Colonic mucosa (tissue), 4 donors: ENCODE measurements at places on chromosomes 13 and 19. TPM values are rescaled to one million over a fixed set of nuclear protein-coding genes. Genes with fewer than 3 reads are reported as not detected.

DNA sequence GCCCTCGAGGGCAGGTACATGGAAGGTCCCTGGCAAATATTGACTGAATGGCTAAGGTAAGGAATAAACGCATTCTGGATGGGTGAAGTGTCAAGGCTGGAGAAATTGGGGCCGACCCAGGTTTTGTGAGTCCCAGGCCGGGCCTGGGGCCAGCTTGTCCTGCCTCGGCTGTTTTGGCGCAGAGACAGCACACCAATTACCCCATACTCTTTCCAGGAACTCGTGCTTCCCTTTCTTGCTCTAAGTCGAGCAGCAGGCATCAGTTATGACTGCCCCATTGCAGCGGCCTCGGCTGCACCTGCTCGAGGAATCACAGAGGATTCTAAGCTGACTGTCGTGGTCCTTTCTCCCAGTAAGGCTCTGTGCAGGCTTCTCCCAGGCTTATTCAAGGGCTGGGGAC is 67.1 kb downstream of the ZNF536 start:
- DNase-seq, result no peak

GRCh38 chr13:111789011-111789410 is 277.9 kb upstream of the SOX1 start:
- DNase-seq, result no peak

- no peak for DNase-seq
Observed at GRCh38 chr13:85013006-85013405, 786.2 kb downstream of the SLITRK6 start.

DNA sequence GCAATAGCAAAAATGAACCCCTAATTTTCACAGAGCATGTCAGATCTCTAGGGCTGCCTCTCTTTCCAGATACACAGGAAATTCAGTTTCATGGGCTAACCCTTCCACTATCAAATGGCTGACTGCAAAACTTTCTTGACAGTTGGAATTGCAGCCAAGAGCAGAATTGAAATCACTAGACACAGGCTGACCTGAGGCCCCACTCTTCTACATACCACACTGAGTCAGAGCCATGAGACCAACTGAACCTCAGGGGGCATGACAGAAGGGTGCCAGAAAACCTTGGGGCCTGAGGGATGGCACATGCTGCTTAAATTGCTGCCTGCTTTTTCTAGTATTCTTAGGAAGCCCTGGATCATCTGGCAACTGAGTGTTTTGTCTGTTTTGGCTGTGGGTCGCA is 1.7 kb upstream of the DLEU7 start:
- no peak for DNase-seq

DNA sequence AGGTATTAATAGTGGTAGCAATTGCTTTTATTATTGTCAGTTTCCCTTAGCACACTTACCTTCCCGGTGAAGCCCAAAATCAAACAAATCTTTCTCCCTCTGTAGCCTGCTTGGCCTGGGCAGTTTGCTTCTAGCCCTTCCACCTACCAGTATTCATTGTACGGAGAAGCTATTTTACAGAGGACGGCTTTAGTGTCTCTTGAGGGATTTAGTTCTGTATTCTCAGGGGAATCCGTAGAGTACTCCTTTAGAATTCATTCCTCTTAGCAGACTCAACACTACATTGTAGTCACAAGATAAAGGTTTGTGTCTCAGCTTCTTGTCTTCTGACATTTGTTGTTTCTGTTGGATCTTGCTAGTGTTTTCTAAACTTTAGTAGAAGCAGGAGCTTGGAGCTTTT is 24.1 kb upstream of the WTIP start:
- no peak for DNase-seq

GRCh38 chr13:65553096-65553727 is 1676.9 kb downstream of the PCDH9 start:
- no peak for DNase-seq

DNA sequence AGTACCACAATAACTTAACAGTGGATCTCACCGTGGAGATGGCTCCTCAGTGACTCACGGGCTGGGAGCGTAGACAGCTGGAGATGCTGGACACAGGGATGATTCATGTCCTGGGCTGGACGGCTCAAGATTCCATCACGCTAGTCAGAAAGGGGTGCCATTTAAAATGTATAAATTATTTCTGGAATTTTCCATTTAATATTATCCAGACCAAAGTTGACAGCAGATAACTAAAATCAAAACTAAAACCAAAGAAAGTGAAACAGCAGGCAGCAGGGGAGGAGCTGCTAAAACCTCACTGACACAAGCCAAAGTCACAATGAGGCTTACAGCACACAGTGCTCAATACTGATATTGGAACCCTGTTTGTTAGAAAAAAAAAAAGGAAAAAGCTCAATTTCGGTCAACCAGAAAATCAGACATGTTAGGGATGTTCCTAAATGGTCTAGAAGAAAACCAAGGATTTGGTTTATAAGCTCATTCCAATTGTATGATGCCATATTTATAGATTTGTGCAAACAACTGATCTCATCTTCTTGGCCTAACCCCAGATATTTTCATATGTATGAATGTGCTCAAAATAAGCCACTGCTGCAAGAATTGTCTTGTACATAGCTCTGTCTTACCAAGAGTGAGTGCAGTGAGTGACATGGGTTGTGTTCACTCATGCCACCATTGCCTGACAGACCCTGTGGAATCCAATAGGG is 111.8 kb downstream of the SACS start:
- DNase-seq, result no peak

DNA sequence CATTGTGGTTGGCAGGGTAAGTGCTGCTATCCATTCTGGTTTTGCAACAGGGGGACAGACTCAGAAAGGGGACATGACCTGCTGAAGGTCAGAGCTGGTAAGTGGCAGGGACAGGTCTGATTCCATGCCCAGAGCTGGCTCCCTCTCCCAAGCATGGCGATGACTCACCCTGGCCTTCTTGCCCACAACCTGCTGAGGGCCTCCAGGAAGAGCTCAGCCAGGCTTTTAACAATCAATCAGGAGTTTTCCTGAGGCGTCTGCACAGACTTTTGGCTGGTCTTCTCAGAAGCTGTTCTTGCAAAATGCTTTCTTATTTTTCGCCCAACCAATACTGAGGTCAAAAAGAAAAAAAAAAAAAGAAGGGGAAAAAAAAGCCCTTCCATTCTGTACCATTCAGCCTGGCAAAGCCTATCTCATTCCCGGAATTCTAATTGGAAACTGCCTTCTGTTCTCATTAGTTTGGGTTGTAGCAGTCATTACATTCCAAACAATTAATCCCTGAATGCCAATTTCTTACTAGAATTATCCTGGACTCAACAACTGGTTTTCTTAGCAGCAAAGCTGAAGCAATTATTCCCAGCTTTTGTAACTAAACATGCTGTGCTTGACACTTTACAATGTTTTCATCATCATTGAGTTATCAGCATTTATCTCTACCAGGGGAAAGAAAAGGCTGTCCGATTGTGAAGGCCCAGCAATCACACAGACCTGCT is 17.7 kb downstream of the SIAH3 start:
- DNase-seq, result no peak

GRCh38 chr19:15240515-15240914 is 8.3 kb upstream of the EPHX3 start:
- no peak for DNase-seq

DNA sequence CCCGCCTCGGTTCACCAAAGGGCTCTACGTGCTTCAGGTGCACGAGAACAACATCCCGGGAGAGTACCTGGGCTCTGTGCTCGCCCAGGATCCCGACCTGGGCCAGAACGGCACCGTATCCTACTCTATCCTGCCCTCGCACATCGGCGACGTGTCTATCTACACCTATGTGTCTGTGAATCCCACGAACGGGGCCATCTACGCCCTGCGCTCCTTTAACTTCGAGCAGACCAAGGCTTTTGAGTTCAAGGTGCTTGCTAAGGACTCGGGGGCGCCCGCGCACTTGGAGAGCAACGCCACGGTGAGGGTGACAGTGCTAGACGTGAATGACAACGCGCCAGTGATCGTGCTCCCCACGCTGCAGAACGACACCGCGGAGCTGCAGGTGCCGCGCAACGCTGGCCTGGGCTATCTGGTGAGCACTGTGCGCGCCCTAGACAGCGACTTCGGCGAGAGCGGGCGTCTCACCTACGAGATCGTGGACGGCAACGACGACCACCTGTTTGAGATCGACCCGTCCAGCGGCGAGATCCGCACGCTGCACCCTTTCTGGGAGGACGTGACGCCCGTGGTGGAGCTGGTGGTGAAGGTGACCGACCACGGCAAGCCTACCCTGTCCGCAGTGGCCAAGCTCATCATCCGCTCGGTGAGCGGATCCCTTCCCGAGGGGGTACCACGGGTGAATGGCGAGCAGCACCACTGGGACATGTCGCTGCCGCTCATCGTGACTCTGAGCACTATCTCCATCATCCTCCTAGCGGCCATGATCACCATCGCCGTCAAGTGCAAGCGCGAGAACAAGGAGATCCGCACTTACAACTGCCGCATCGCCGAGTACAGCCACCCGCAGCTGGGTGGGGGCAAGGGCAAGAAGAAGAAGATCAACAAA is 2.6 kb downstream of the PCDH17 start:
- DNase-seq, result no peak

- DNase-seq, result no peak
Observed at GRCh38 chr13:29753618-29754472, 96.6 kb downstream of the UBL3 start.

- DNase-seq, result no peak
Observed at GRCh38 chr13:95605448-95606125, 38.9 kb downstream of the DZIP1 start.

DNA sequence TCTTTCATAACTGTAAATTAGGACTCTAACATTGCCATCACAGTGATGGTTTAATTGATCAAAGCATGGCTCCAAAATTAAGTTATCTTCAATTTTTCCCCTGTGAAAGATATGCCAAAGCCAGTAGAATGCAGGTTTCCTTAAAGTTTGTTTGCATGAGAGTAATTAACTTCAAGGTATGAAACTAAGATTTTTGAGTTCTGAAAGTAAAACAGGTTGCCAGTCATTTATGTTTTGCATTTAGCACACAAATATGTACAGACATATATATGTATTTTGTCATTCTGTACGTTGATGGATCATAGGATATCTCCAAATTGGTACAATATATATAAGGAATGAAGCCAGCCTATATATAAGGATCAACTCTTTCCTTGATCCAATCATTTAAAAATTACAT is 23.6 kb upstream of the NDFIP2 start:
- DNase-seq, result no peak

GRCh38 chr13:38528986-38529385 is 157.9 kb upstream of the FREM2 start:
- no peak for DNase-seq

DNA sequence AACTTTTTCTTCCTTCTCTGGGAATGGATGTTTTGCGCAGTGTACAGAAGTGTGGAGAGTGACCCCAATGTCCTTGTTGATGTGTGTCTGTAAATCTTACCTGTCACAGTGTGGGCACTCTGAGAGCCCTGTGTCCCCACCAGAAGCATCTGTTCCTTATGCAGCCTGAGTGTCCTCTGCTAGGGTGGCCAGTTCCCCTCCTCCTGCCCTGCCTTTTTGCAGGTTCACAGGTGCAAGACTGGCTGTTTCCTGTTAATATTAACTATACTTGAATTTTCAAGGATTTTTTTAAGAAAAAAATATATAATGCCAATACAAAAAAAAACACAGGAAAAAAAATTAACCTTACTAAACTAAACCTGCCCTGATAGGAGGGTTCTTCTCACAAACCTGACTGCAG is 12.0 kb upstream of the GRAMD1A start:
- no peak for DNase-seq

- peak; percentile 88 for DNase-seq
Observed at GRCh38 chr19:40445780-40446262, 1.7 kb upstream of the SERTAD3 start.

GRCh38 chr19:11279505-11280236 is 16.3 kb upstream of the TSPAN16 start:
- no peak for DNase-seq

- DNase-seq, result peak; percentile 42
Observed at GRCh38 chr19:48926909-48927308, 6.6 kb upstream of the DHDH start.

GRCh38 chr13:27264181-27264580 is 6.4 kb upstream of the RASL11A start:
- no peak for DNase-seq

DNA sequence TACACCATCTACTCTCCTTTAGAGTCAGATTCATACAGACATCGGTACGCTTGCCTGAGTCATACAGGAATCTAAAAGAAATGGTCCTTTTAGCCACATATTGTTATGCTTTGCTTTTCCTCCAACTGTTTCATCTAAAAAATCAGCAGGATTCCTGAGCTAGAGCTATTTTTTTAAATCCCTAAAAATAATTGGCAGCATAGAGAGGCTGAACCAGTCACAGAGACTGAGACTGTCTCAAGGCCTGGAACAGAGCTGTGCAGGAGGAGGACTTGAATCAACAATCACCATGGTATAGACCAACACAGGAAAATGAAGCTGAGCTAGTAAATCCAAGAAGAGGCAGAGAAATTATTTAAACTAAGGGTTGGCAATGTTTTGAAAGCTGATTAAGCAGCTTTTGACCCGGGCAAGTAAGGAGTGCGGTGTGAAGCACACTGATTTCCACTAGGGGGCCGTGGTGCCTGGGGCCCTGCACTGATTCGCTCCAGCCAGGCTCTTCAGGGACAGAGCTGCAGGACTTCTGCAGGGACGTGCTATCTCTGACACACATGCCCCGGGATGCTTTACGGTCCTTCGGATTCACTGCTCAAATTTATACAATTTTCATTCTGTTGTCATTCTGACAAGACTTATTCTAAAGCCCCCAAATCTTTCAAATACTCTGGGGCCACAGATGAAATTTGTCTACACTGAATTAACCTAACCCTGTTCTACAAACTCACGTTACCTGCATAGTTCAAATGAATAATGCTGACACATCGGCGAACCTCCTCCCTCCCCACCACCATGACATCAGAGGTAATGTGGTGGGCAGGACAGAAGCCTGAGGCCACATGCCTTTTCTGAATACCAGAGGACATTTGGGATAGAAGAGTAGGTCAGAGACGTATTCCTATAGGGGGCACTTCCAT is 87.6 kb upstream of the SLC15A1 start:
- peak; percentile 49 for DNase-seq

- no peak for DNase-seq
Observed at GRCh38 chr13:114107686-114108081, 24.7 kb downstream of the RASA3 start.

DNA sequence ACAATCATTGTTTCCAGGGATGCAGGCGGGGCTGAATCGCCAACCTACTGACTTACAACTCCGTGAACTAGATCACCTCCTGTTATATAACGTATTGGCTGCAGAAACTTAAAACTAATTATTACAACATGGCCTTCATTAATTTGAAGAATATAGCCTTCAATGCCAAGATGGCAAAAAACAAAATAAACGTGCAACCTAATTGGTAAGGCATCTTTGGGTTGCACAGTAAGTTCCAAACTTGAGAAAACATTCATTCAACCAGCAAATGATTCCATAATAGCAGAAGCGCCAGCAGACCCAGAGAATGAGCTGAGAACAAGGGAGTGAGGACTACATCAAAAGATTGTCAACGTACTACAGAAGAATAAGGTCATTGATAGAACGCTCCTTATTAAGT is 39.8 kb downstream of the DACH1 start:
- no peak for DNase-seq

GRCh38 chr13:99278200-99278599 is 20.0 kb upstream of the GPR18 start:
- no peak for DNase-seq

ZNF20 gene
- 3.4 TPM for total RNA-seq

SAMD1 gene
- 91.3 TPM for total RNA-seq

ANKRD24 gene
- total RNA-seq, result 0.35 TPM

FGF9 gene
- total RNA-seq, result 1.2 TPM

MAST1 gene
- 0.42 TPM for total RNA-seq

SOX21 gene
- total RNA-seq, result not detected

CD33 gene
- total RNA-seq, result 2.0 TPM

SGTA gene
- 46.5 TPM for total RNA-seq

MPND gene
- total RNA-seq, result 63.2 TPM

TEKTIP1 gene
- total RNA-seq, result 4.7 TPM

HIPK4 gene
- total RNA-seq, result not detected

NUFIP1 gene
- total RNA-seq, result 4.0 TPM

ACP7 gene
- total RNA-seq, result not detected
